ENCODE measurements at places on chromosomes 4 and X.

GRCh38 chr4:122625156-122625555 is 4.3 kb upstream of the IL21 start:
- no peak for DNase-seq

GRCh38 chr4:33837043-33837838 is 2407.1 kb downstream of the ARAP2 start:
- DNase-seq = no peak

GRCh38 chr4:156344397-156344796 is 390.7 kb upstream of the CTSO start:
- no peak for DNase-seq

DNA sequence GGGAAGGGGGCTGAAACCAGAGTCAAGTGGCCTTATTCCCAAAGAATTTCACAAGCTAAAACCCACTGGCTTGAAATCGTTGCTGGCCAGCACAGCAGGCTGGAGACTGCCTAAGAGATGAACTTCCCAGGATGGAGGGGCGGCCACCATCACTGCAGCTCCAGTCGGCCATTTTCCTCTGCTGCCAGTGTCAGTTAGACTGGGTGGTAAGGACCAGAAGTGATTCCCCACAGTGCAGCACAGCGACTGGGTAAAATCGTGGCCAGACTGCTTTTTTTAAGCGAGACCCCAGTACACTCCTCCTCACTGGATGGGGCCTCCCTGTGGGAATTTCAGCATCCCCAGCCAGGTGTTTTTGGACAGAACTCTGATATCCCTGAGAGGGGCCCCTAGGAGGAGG is 428.0 kb downstream of the SPIN4 start:
- no peak for DNase-seq

- no peak for DNase-seq
Observed at GRCh38 chr4:168486912-168487281, 6.6 kb upstream of the DDX60L start.

DNA sequence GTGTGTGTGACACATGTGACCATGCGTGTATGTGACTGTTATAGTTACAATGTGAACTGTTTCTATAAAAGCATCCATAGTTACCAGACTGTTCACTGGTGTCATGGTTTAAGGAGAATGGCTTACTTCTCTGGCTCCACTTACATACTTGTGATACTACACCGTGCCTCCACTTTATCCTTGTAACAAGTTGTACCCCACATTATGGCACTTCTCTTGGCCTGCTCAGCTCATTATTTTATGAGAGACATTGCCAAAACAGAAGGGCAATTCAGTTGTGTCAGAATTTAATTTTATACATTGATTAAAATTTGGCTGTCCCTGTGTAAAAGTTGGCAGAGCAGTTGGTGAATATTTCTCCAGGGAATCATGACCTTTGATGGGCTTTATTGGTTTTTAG is 62.4 kb upstream of the TBC1D14 start:
- DNase-seq = no peak

- DNase-seq = peak; percentile 59
Observed at GRCh38 chr4:7045961-7046921, 3.1 kb downstream of the TADA2B start.

GRCh38 chrX:122055460-122055859 is 1008.0 kb downstream of the GLUD2 start:
- no peak for DNase-seq

GRCh38 chr4:115944146-115944905 is 830.9 kb upstream of the NDST4 start:
- no peak for DNase-seq

GRCh38 chr4:16196482-16197393 is 29.5 kb downstream of the TAPT1 start:
- no peak for DNase-seq

- DNase-seq = no peak
Observed at GRCh38 chrX:36414056-36414455, 494.5 kb downstream of the CFAP47 start.

GRCh38 chr4:113157086-113157857 is 107.8 kb downstream of the ANK2 start:
- DNase-seq = no peak

GRCh38 chr4:41542526-41543275 is 4.7 kb downstream of the LIMCH1 start:
- no peak for DNase-seq

DNA sequence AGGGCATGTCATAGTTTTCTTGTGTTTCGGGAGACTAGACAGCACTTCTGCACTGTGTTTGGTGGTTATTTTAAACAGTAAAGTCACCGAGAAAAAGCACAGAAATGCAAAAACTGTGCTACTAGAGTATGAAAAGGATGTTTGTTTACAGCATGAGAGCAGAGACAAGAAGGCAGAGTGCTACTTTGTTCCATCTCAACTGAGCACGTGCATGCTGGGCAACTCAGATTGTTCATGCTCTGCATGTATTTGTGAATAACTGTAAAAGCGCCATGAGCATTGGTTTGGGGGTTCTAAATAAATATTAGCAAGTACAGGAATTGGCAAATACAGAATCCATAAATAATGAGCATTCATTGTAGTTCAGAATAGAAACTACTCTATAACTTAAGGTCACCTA is 7.4 kb downstream of the EVC start:
- no peak for DNase-seq

GRCh38 chr4:38132107-38132673 is 172.0 kb downstream of the PTTG2 start:
- peak; percentile 99 for DNase-seq

DNA sequence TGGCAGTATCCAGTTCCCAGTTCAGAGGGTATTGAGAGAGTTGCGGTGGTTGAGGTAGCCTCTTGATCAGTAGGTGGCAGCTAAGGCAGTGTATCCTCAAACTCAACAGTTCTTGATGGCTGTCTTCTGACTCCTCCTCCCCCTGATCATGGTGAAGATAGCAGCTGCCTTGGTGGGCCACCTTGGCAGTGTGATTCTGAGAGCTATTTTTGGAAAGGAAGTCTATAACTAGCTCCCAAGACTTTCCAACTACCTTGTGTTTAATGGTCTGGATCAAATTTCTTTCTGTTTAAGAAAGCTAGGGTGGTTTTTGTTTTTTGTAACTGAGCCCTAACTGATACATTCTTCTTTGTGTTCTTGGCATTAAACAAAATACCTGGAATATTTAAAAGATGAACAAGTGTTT is 10.5 kb upstream of the TBC1D19 start:
- DNase-seq = no peak

- DNase-seq = no peak
Observed at GRCh38 chrX:109672239-109672638, 47.3 kb upstream of the KCNE5 start.

- no peak for DNase-seq
Observed at GRCh38 chrX:130118441-130119311, 8.4 kb upstream of the ELF4 start.

- no peak for DNase-seq
Observed at GRCh38 chr4:99868126-99868596, 26.1 kb downstream of the LAMTOR3 start.

- no peak for DNase-seq
Observed at GRCh38 chrX:48711929-48712505, 15.5 kb downstream of the SUV39H1 start.

DNA sequence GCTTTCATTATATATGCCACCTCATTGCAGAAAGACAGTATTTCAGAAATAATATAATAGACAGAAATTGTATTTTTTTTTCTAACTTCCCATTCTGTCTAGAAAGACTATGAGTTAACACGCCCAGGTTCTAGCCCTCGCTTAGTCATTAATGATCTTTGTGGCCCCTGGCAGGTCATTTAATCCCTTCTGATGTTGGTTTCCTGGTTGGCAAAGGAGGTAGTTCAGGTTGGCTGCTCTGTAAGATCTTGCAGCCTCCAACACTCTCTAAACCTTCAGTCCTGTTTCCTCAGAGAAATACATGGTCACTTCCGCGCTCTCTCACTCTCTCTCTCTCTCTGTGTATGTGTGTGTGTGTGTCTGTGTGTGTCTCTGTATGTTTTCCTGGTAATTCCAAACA is 156.3 kb upstream of the NOCT start:
- no peak for DNase-seq

- DNase-seq = no peak
Observed at GRCh38 chrX:9557091-9557490, 92.2 kb downstream of the TBL1X start.

DNA sequence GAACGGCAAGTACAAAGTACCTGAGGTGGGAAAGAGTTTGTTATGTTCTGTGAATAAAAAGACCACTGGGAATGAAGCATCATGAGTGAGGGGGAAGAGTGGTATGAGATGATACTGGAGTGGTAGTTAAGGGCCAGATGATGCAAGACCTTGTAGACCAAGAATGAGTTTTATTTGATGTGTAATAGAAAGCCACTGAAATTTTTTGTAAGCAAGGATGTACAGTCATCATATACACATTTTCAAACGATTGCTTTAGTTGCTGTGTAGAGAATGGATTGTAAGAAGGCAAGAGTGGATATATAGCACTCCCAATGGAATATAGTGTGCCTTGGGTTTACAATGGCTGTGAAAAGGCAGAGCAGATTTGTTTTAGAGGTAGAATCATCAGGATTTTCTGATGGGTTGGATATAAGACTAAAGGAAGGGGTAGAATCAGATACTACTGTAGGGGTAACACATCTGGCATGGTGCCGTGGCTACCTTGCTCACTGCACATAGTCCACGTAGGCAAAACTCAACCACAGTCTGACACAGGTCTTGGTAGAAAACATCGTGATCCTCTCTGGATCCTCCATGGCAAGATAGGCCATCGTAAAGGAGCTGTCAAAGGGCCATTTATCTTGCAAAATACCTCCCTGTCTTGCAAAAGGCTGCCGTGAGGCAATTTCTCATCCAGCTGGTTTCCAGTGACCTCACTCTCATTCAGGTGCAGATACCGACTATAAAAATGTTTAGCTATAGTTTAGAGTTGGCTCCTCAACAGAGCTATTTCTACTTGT is 14.9 kb downstream of the TIFA start:
- no peak for DNase-seq

GRCh38 chr4:11729548-11729947 is 300.9 kb upstream of the HS3ST1 start:
- no peak for DNase-seq

GRCh38 chr4:93217431-93217830 is 611.1 kb upstream of the ATOH1 start:
- DNase-seq = no peak

GRCh38 chrX:101595739-101596419 is 21.9 kb downstream of the ARMCX6 start:
- DNase-seq = peak; percentile 62
